ENCODE measurements at places on chromosomes 3 and 15.

DNA sequence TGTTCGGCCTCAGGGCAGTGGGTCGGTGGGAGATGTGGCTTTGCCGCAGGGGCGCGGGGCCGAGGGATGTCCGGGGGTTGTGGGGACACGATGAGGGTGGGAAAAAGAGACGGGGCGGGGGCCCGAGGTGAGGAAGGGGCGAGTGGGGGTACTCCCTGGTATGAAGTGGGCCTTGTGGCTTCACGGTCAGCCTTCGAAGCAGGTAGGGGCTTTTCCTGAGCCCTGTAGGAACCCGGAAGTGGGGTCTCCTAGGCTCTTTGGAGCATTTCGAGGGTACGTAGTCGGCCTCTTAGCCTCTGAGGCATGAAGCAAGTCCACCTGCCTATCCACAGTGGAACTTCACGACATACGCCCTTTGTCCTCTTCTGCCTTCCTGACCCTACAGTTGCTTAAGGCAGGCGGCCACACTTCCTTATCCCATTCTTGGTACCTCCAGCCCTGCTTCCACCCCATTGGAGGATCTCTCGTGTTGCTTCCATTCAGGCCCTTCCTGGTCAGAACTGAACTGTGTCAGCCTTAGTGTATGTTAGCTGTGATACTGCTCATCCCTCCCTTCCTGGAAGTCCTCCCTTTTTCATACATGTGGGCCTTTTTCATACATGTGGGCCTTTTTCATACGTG, 389 bp downstream of the ARPC4 start:
- DNase-seq = no peak

DNA sequence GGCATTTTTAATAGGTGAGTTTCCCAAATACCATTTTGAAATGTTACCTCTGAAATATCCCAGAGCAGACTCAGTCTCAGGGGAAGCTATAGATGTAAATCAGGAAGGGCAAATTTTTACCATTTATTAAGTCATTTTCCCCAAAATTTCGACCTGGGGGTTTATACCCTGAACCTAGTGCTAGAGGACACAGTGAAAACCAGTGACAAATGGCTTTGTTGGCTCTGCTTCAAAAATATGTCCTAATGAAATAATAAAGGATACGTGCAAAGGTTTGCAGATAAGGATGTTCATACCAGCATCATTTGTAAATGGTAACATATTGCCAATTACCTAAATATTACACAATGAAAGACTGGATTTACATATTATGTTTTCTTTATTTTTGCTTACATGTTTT, 546.7 kb upstream of the ADAMTS9 start:
- no peak for DNase-seq

GRCh38 chr3:48400824-48401433, 28.9 kb downstream of the FBXW12 start:
- peak; percentile 2 for DNase-seq

GRCh38 chr3:25781758-25782594, 1.3 kb downstream of the NGLY1 start:
- no peak for DNase-seq

DNA sequence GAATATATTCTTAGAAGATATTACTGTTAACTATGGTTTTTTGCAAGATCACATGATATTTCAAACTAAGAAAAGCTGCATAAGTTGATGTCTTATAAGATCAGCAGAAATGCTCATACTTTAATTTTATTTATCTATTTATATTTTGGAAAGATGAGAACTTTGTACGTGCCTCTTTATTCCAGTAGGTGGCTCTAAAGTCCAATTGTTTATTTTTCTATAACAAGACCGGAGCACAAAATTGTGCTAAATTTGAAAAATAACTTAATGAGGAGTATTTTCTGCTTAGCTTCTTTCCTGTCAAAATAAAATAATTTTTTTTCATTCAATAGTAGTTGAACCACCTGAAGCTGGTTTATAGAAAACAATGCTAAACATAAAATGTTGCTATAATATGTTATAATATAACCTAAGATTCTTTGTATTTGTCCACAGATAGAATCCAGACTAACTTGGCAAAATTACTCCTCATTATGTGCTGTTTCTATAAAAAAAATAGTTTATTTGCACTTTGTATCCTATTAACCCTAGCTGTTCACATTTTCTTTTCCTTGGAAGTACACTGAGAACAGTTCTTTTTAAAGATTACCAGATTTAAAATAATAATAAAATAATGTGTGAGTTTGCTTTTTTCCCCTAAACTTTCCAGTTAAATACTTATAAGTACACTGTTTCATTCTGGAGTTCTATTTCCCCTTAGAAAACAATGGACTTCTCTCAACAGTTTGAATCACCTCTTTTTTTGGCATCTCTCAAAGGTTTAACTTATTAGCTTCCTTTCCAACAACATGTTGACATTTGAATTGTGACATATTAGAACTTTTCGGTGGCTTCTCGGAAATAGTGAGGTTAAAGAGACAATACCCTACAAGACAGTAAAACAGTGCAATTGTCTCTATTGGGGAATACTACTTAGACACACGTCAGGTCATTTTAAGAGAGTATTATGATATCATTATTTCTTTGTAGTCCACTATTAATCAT, 530.0 kb downstream of the MECOM start:
- DNase-seq = no peak

GRCh38 chr15:79332824-79333510, 22.1 kb downstream of the TMED3 start:
- DNase-seq = no peak

DNA sequence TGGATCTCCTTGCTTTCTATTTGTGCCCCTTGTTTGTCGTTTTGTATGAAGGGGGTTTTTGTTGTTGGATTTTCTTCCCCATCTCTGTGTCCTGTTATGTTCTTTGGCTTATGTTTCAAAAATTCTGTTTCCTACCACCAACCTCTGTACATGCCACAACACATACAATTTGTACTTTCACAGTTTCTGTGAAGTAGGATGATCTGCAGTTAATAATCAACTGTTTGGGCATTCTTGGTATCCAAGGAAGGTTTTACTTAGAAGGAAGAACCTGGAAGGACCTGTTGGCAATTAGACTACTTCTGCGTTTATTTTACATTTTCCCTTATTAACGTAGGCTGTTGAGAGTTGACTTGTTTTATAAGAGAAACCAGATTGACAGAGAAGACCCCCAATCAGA, 8.3 kb downstream of the SETD5 start:
- no peak for DNase-seq

Data from NCI-H1092 treated with DMSO at 0.1 percent for 48 hours (cell line).